Glomerular endothelial cell (primary cell): ENCODE measurements at places on chromosomes 13 and 19. TPM values are rescaled to one million over a fixed set of nuclear protein-coding genes. Genes with fewer than 3 reads are reported as not detected.

GRCh38 chr19:15328312-15328711 lies 4.0 kb downstream of the BRD4 start:
- no peak for DNase-seq

GRCh38 chr13:75489502-75490263 lies 7.7 kb upstream of the TBC1D4 start:
- no peak for DNase-seq

GRCh38 chr19:45421947-45422498 lies 1.7 kb downstream of the ERCC1 start:
- no peak for DNase-seq

GRCh38 chr19:38922482-38922881 lies 8.1 kb downstream of the SARS2 start:
- no peak for DNase-seq

- DNase-seq = no peak
These were observed 18.4 kb downstream of the CPB2 start for GRCh38 chr13:46086421-46086922.

GRCh38 chr19:58351990-58352755 lies 1.1 kb downstream of the A1BG start:
- no peak for DNase-seq

GRCh38 chr13:33276570-33276969 lies 9.0 kb downstream of the STARD13 start:
- DNase-seq = no peak

GRCh38 chr19:11479898-11480714 lies 740 bp downstream of the ELAVL3 start:
- no peak for DNase-seq

DNA sequence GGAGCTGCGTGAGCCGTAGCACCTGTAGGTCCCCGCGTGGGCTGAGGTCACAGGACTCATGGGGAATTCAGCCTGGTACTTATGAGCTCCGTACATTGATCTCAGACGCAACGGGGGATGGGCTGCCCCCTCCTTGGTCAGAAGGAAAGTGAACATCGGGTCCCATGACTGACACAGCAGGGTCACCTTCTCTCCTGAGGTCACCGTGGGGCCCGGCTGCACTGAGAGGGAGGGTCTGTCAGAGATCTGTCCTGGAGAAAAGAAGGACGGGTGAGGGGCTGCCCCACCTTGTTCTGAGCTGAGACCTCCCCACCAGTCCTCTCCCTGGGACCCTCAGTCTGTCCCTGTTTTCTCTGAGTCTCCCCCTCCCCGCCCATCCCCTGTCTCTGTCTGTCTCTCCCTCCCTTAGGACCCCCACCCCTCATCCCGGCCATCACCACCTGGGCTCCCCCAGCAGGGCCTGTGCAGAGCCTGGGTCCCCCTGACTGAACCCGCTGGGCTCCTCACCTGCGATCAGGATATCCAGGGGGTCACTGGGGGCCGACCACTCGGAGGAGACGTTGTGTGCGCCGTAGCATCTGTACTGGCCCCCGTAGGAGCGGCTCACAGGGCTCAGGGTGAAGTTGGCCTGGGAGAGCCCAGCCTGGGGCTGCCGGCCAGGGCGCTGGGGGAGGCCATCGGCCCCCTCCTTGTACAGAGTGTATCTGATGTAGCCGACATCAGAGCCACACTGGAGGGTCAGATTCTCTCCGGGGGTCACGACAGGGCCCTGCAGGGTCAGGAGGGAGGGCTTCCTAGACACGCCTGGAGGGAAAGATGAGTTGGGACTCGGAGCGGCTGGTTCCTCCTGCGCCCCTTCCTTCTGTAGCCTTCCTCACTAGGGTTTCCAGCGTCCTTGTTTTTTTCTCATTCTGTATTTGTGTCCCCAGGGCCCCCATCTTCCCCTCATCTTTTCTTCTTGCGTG lies 1.8 kb downstream of the LILRA4 start:
- no peak for DNase-seq

DNA sequence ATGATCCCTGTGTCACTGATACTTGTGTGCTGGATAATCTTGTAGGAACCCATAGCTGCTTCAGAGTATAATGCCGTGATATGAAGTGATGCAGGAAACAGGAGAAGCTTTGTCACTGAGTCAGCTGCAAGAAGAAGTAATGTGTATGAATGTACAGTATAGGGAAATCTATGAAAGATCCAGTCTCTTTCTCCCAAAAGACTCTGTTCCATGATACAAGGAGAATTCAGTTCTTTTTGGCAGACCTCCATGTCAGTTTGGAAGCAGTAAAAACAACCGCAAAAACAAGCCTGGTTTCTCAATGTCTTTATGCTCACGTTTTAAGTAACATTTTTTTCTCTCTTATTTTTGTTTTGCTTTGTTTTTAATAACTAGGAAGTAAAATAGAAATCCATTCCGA lies 33.9 kb downstream of the PCDH17 start:
- DNase-seq = no peak

GRCh38 chr13:61339054-61339621 lies 76.5 kb downstream of the PCDH20 start:
- DNase-seq = no peak

- no peak for DNase-seq
These were observed 2.7 kb downstream of the ALDH16A1 start for GRCh38 chr19:49455773-49456172.

- no peak for DNase-seq
These were observed 82.3 kb downstream of the CDADC1 start for GRCh38 chr13:49329831-49330545.

GRCh38 chr13:31846961-31847752 lies 107.8 kb downstream of the RXFP2 start:
- no peak for DNase-seq

- DNase-seq = no peak
These were observed 34.0 kb downstream of the PIN1 start for GRCh38 chr19:9868983-9869617.

DNA sequence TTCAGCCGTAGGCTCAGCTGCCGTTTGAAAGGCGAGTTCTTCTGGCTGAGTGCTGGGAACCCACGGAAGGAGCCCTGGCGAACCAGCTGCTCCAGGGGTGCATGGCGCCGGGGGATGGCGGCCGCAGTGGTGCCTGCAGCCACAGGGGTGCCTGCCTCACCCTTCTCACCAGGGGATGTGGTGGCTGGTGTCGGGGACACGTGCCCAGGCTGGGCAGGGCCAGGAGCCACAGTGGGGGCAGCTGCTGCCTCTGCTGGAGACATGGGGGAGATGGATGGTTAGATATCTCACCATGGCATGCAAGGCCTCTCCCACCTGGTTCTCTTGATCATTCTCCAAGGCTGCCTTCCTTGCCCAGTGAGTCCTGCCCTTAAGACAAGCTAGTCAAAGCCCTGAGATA lies 17.1 kb downstream of the NUMBL start:
- DNase-seq = no peak

GRCh38 chr19:31545777-31546176 lies 196.5 kb upstream of the TSHZ3 start:
- no peak for DNase-seq

- DNase-seq = no peak
These were observed 6.4 kb upstream of the DMWD start for GRCh38 chr19:45798995-45799517.

GRCh38 chr19:1718420-1719291 lies 34.6 kb upstream of the ONECUT3 start:
- no peak for DNase-seq

DNA sequence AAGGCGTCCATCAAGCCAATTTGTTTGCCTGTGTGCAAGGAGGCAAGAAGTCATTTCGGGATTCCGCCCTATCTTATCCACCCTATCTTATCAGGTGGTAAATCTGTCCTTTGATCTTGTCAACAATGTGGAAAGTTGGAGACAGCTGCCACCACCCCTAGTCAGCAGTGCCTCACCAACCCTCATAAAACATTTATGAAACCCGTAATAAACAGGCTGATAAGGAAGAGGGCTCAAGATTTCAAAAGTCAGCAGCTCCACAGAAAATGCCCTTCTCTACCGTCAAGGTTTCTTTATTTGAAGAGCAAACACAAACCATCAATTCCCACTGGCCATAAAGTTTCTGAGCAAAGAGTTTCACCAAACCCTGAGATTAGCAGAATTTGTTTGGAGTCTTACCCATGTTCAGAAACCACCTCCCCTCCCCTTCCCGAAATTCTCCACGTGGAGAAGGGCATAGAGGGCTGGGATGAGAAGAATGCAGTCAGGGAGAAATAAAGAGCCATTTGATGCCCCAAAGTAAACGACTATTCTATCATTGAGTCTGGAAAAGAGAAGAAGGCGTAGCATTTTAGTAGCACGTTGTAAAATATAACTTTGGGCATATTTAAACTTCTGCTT lies 196.0 kb upstream of the GPR12 start:
- DNase-seq = no peak

GRCh38 chr19:30864391-30865215 lies 484.6 kb downstream of the TSHZ3 start:
- no peak for DNase-seq

GRCh38 chr13:110125157-110125556 lies 181.8 kb downstream of the COL4A1 start:
- no peak for DNase-seq

- DNase-seq = no peak
These were observed 566 bp downstream of the TIMM13 start for GRCh38 chr19:2426611-2427428.

DNA sequence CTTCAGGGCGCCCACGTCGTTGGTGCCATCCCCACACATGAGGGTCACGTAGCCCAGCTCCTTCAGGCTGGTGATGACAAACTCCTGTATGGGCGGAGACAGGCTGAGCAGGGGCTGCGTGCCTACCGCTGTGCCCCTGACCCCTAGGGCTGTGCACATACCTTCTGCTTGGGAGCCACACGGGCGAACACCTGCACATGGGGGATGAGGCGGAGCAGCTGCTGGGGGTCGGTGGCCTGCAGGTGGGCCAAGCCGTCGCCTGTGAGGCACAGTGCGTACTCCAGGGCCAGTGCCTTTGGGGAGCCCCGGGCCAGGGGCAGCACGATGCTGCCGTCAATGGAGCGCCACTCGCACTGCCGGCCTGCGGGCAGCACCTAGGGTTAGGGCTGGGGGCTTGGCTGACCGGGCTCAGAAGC lies 6.1 kb upstream of the GMIP start:
- no peak for DNase-seq

Gene TMC4
- total RNA-seq = not detected in 2 replicates

Gene ABCA7
- total RNA-seq = 11.8 and 13.3 TPM in 2 replicates

Gene KIR2DL3
- total RNA-seq = not detected in 2 replicates

Gene PTPRS
- 39.6 and 60.9 TPM in 2 replicates for total RNA-seq

Gene FUT2
- not detected in 2 replicates for total RNA-seq

Gene WDR87
- not detected in 2 replicates for total RNA-seq

Gene MYH14
- 0.99 and 1.2 TPM in 2 replicates for total RNA-seq

Gene MRPL57
- total RNA-seq = 24.7 and 26.7 TPM in 2 replicates

Gene PAN3
- total RNA-seq = 15.7 and 27.4 TPM in 2 replicates

Gene TRIP10
- 58.0 and 83.8 TPM in 2 replicates for total RNA-seq

Gene INTS6
- total RNA-seq = 22.9 and 26.9 TPM in 2 replicates
